Cardiac fibroblast (primary cell): ENCODE measurements at places on chromosomes 12 and 14.
A peak's percentile ranks its signal among the peaks of the same experiment; 100 is the strongest.

- DNase-seq, result no peak
These were observed 967.9 kb downstream of the TRHDE start for GRCh38 chr12:73240110-73240509.

DNA sequence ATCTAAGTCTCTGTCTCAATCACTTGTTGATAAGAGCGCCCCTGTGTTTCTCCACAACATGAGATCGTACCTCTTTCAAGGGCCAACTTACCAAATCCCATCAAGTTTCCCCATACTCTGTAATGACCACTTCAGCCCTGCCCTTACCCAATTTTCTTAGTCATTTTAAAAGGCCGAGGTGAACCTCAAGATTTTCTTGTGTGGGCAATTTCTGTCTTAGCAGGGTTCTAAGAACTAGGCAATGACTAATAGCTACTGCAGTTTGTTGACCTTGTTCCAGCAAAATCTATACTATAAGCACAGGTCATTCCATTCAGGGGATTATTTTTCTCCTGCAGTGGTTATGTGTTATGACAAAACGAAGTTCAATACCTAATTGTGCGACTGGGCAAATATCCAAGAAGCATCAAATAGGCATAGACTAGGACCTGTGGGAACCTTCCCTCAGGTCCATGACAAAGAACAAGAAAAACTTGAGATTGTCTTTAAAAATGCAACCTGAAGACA, 359.8 kb downstream of the PCNX1 start:
- DNase-seq, result peak; percentile 69

- DNase-seq, result peak; percentile 23
These were observed 62.9 kb downstream of the DPF3 start for GRCh38 chr14:72830786-72831594.

DNA sequence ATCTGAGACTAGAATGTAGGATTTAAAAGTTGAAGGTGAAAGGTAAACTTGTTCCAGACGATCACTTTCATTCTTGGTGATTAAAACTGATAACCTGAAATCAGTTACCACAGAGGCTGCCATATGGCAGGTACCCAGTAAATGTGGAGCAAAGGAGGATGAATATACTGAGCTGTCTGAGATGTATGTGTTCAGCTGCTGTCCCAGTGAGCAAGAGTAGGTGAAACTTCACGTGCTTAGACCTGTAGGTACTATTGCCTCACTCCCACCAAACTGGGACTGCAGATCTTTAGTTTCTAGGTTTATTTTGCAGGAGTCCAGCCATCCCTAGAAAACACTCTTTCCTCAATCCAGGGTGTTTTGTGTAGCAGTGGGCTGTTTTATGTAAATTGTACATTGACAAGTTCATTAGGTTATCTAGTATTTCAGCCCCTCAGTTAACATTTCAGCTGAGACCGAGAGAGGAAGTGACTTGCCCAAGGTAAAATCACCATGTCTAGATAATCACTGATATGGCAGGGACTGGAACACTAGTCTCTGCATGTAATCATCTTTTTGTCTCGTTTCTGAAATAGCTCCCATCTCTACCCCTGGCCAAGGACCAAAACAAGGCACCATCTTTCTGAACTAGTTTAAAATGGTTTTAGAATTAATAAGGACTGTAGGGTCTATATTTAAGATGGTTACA, 62.7 kb downstream of the ATG14 start:
- DNase-seq, result no peak

GRCh38 chr14:64594438-64594837, 44.7 kb downstream of the PPP1R36 start:
- DNase-seq, result no peak

- DNase-seq, result no peak
These were observed 60.5 kb upstream of the USP44 start for GRCh38 chr12:95611676-95612309.

- no peak for DNase-seq
These were observed 142.1 kb downstream of the TTC7B start for GRCh38 chr14:90674043-90674670.

- no peak for DNase-seq
These were observed 46.3 kb upstream of the STON2 start for GRCh38 chr14:81446279-81447007.

DNA sequence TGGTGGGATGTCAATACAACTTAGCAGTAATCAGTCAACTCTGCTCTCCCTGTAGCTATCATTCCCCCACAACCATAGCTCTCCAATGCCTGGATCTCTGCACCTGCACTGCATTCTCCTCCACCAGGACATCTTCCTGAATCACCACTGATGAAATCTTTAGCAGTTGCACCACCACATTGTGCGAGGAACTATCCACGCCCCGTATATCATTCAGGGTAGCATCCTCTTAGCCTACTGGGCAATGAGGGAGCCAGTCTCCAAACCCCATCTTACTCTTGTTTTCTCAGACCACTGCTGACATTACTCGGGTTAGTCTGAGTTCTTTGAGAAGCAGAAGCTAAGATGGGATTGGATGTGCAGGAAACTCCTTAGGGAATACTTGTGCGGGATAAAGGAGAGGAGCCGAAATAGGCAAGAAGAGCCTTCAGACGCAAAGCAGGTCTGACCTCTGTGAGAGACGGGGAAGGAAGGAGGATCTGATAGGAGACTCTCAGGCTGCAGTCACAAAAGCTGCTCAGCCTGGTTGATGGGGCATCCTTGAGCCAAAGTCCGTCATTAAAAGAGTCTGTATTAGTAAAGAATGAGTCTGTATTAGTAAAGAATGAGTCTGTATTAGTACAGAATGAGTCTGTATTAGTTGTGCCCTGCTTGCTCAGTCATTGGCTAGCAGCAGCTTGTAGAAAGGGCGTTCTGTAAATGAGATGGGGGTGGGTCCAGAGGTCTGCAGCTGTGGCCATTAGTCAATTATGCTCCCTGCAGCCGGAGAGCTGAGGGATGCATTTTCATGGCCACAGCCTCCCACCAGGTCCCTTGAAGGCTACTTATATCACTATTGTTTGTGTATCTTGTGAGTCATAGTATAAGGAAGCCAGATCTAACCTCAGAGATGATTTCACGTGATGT, 49.6 kb upstream of the RASSF3 start:
- peak; percentile 75 for DNase-seq

DNA sequence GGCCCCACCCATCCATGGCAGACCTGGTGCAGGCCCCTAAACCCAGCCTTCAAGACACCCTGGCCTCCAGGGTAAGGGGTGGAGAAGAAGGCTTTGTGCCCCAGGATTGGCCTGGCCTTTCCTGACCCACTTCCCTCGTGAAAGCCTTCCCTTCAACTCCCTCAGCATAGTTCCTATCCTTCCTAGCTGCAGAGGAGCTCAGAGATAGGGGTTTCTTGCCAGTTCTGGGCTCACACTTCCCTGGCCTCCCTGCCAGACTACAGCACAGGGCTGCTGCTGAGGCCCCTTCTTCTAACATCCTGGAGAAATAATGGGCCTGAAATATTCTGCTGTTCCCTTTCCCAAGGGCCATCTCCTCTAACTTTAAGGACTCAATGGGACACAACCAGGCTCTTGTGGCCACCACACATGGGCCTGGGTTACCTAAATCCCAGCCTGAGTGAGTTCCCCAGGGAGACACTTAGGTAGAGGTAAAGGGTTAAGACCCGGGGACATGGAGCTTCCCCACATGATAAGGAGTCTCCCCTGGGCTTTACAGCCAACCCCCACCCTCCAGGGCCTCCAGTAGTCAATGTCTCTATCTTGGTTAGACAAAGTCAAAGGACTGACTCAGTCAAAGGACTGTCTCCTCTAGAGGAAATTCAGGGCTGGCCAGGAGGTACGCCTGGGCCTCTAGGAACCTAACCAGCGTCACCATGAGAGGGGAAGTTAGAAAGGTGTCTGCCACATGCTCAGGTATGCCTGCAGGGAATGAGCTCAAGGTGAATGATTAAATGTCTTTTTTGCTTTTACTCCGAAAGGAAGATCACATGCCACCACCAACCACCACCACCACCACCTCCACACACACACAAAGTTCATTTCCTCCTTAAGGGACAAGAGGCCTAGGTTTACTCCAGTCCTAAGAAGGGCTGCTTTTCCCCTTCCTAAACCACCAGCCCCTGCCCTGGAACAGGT, 7.1 kb downstream of the ZFP36L1 start:
- peak; percentile 88 for DNase-seq

DNA sequence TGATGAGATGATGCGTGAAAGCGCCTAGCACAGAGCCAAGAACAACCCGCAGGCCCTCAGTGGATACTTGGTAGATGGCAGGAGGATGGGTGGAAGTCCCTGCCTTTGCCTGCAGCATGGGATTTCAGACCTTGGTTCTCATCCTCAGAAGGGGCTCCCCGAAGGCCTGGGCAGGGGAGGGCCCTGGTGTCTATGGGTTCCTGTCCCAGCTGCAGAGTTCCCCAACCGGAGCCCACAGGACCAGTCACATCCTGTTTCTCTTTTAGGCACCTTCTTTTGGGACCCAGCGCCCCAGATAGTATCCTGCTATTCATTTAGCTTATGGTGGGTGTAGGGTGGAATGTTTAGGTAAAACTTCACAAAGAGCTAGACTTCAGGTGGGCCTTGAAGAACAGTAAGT, 55.5 kb downstream of the CALM1 start:
- no peak for DNase-seq

DNA sequence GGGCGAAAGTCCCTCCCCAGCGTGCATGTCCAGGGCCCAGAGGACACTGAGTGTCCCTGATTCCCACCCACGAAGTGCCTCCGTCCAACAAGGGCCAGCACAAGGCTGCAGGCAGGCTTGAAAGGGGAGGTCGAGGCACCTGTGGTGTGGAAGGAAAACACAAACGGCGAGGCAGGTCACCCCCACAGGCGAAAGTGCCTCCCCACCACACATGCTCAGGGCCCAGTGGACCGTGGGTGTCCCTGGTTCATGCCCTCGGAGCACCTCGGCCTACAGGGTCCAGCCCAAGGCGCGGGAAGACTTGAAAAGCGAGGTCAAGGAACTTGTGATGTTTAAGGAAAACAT, 370.4 kb downstream of the ALG10 start:
- no peak for DNase-seq

GRCh38 chr14:71333705-71334104, 426.4 kb downstream of the PCNX1 start:
- DNase-seq, result no peak

DNA sequence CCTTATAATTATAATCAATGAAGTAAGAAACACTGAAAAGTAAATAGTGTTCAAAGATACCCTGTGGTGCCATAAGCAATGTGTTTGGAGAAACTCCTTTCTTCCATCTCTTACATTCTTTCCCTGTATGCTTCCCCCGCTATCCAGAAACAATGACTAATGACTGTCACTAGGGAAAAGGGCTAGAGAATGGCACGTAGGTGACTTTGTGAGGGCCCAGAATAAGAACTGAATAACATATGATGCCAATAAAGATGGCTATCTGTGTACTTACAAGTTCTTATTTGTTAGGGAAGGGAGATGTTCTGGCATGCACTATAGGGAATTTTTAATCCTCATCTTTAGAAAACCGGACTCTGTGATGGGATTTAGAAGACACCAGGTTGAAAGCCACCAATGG, 4.7 kb upstream of the KRT7 start:
- DNase-seq, result no peak

GRCh38 chr12:7629465-7629864, 36.2 kb downstream of the APOBEC1 start:
- DNase-seq, result no peak

- no peak for DNase-seq
These were observed 154.9 kb upstream of the PWP1 start for GRCh38 chr12:107530701-107531100.

DNA sequence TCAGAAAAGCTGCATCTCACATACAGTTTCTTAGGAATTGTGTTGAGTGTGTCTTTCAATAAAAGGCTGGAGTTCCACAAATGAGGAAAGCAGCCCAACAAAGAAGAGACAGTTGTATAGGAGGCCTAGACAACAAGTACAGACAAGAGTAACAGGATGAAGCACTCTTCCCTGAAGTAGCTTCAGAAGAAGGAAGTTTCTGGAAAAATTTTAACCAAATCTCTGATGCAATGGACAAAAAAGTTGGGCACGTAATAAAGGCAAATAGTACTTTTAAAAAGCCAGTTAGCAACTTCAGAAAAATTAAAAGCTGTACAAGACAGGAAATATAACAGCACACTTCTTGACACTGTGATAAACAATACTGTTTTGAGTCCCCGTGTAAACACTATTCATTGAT, 134.1 kb upstream of the PLEKHG7 start:
- DNase-seq, result no peak

GRCh38 chr14:103056322-103057027, 874 bp downstream of the CDC42BPB start:
- DNase-seq, result peak; percentile 83

DNA sequence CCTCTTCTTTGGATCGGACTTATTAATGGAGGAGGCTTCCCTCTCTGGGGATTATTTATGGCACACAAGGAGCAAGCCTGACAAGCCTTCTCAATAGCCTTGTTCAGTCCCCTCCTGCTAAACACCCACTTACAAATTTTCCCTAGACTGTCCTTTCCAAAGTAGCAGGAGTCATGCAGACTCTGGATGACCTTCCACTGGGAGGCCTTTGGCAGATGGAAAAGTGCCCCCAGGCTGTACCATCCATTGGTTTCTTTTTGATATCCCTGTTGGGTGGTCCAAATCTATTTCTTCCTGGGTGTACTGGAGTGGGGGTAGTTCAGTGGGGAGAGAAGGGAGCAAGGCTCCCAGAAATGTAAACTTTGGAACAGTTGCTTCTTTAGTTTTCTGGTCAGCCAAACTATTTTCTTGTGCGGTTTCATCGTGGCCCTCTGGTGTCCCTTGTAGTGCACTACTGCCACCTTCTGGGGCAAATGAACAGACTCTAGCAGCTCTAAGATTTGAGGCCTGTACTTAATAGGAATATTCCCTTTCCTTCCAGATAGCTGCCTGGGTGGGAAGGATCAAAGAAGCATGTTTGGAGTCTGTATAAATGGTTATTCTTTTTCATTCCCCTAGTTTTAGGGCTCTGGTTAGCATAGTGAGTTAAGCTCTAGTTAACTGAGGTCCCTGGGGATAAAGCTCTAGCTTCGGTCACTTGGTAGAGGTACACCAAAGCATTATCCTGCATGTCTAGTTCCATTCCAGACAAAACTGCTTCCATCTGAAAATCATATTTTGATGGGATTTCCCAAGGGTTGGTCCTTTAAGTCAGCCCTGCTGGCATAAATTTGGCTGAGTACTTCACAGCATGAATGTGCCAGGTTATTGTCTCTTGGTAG, 409.5 kb downstream of the SLC6A15 start:
- DNase-seq, result peak; percentile 70

DNA sequence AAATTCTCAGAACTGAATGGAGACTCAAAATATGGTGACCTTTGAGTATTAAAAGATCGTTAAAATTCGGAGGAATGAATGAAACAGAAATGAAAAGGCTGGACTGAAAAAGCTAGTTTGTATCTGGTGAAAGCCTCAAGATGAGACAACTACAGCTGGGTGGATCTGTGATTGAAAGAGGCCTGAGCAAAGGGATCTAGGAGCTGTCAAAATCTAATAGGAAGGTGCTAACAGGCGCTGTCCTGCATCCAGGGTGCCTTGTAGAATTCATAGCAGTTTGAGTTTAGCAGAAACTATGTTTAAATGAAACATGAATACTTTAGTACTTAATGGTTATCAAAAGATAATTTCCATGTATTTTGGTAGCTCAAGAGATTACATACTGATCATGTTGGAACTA, 2.3 kb downstream of the YY1 start:
- DNase-seq, result peak; percentile 19

GRCh38 chr12:45928309-45928708, 62.1 kb downstream of the SCAF11 start:
- no peak for DNase-seq

- no peak for DNase-seq
These were observed 329.3 kb upstream of the OR4E1 start for GRCh38 chr14:22002860-22003284.
